Mesenchymal stem cell (in vitro differentiated cells and primary cell): ENCODE measurements at places on chromosomes 6 and 20.
A peak's percentile ranks its signal among the peaks of the same experiment; 100 is the strongest.

DNA sequence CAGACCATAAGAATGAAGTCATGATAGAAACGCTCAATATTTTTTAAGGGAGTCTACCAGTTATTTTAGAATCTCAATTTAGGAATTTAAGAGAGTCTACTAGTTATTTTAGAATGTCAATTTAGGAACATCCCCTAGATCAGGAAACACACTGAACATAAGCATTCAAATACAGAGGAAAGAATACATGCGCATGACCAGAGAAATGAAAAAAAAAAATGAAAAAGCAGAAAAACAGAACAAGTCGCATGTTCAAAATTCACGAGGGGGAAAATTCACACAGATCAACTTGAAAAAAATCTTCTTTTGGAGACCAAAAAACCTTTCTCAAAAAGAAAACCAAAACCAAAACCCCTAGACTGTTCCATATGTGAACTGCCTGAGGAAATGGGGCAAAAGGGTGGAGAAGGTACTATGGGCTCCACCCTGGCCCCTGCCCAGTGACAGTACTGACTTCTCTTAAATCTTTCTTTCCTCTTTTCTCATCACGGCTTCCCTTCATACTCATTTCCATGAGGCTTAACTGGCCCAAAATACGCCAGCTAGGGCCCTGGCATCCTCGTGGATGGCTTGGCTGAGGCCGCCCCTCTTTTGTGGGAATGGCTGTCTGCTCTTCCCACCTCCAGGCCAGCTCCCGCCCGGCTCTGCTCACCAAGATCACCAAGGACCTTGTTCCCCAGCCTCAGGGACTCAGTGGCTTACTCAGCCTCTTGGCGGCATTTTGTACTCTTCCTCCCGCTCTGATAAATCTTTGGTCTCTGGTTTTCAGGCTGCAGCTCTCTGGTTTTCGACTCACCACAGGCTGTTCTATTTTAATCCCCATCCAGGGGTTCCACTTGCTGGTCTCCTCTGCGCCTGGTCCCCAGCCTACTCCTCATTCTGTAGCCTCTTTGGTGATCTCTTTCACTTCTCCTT, 11.2 kb downstream of the ZBTB2 start:
- DNase-seq = peak; percentile 25

GRCh38 chr20:44066645-44067606, 120.1 kb downstream of the JPH2 start:
- DNase-seq = no peak

DNA sequence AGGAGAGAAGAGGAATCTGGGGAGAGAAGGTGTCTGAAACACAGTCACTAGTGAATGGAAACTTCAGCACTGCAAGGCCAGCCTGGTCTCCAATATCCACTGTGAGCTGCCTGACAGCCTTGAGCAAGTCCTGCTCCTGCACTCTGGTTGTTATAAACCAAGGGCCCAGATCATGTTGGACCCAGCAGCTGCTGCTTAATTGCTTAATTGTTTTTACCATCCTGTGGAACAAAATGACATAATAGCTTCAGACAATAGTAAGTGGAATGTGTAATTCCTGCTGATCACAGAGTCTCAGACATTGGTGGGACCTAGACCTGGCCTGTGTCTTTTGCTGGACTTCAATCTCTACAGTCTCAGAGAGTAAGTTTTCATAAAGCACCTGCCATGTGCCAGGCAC, 833.7 kb downstream of the TFAP2A start:
- DNase-seq = no peak

- DNase-seq = no peak
These were observed 2.7 kb upstream of the SLC35B2 start for GRCh38 chr6:44260011-44260410.

DNA sequence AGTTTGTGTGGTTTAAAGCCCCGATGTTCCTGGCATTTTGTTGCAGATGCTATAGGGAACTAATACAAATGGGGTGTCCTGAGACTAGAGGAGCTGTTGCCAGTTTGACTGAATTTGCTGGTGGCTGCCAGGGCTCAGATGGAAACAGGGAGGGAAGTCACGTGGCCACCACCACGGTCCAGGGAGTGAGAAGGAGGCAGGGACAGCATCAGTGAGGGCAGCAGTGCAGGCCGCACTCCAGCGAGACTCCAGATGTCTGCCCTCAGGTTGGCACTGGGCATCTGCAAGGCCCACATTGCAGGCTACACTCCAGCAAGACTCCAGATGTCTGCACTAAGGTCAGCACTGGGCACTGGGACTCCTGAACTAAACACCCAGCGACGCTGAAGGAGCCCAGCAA, 86.2 kb downstream of the RAMACL start:
- no peak for DNase-seq

GRCh38 chr6:37005827-37006567, 542 bp downstream of the FGD2 start:
- no peak for DNase-seq

DNA sequence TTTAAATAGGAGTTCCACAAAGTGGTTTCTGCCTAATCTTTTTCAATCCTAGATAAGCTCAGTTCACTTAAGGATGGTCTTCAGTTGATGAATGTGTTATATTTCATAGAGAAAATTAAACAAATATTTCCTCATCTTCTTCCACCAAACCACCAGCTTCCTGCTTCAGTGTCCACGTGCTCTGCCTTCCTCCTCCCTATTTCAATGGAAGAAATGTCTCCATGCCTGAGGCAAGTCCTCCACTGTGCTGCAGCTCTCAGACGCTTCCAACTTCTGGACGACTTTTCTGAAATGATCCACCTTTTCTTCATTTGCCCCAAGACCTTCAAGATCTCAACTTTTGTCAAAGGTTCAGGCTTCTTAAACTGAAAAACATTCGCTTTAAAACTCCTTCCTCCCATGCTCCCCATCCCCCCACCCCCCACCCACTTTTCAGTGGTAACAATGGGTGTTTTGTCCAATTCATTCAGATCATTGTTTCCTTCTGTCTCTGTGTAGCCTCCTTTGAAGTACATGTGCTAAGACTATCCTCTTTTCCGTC, 25.3 kb upstream of the FABP7 start:
- DNase-seq = no peak

GRCh38 chr6:168968228-168968627, 285.4 kb downstream of the THBS2 start:
- peak; percentile 10 for DNase-seq

DNA sequence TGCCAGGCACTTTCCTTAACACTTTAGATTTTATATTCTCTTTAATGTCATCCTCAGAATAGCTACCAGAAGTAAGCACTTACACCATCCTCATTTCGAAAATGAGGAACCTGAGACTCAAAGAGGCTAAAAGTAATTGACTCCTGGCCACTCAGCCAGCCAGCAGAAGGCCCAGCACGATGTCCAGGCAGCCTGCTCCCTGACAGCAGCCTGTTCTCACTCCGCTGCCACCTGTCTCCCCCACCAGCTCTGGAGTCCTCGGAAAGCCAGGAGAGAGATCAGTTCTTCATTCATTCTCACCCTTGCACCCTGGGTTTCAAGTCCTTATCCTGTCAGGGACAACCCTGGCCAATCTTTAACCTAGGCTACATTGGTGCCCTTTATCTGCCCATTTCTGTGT, 174.0 kb downstream of the SASH1 start:
- no peak for DNase-seq

DNA sequence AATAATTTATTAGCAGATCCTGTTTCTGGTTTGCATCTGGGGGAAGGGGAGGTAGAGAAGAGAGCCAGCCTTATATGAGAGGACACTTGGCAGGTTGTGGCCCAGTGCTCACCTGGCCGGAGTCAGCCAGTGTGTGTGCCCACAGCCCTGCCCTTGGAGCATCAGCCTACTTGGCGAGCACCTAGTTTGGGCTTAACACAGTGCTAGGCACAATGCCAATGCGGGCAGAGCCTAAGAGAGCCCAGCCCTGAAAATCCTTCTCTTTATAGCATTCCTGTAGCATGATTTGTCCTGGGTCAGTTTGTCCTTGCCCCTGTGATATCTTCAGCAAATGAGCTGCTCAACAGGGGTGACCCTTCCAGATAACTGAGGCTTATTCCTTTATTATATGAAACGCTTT, 73.0 kb downstream of the SLX4IP start:
- peak; percentile 40 for DNase-seq

DNA sequence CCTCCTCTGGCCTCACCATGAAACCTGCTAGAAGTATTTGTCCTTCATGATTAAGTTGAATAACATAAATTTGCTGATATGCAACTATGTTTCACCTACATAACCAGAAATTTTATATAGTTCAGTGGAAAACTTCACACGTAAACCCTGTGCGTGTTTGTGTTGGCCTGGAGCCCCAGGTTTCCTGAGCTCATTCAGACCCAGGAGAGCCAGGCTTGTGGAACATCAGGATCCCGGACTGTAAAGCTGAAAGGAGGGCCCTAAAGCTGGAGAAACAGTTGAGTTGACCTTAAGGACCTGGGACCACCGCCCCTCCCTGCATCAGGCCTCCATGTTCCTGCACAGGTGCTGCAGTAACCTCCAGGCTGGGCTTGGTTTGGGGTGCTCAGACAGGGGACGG, 3.1 kb upstream of the SPATS1 start:
- no peak for DNase-seq

GRCh38 chr6:39156801-39157200, 41.8 kb upstream of the SAYSD1 start:
- DNase-seq = no peak

DNA sequence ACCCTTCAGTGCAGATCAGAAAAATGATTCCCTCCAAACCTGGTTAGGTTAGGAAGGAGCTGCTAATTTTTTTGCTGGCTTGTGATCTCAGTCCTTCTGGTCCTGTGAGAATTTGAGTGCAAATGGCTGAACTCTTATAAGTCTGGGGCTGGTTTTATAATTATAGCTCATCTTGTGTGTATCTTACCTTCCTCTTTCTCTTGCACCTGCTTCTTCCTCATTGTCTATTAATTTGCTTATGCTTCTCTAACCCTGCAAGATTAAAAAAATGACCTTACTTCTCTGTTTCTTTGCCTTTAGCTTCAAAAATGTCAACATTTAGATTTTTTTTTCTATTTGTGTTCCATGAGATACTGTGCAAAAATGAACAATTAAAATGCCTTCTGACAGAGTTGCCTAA, 576.2 kb downstream of the DHX35 start:
- DNase-seq = no peak

DNA sequence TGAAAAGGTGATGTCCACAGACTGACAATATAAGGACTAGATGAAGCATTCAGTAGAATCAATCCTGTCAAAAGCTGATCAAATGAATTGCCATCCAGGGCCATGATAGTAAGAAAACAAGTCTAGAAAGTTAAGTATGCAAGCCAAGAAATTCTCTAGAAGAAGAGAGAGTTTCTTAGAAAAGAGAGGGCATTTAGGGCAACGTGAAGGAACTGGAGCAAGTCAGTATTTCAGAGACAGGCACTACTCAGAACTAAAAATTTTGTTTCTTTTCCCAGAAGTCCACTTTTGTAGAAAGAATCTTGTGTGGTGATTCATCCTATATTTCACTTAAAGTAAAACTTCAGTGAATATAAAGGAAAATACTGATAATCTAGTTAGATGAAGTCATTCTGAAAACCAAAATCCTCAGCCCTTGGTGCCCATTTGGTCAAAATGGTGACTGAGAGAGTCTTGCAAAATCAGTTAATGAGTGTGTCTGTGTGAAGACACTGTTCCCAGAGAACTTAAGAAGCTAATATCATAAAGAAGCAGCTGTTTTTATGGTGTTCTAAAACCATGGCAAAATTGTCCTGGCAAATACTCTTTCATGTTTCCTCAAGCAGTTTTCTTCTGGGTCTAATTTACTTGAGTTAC, 82.2 kb downstream of the COL19A1 start:
- DNase-seq = no peak

GRCh38 chr6:161115468-161115867, 123.9 kb downstream of the MAP3K4 start:
- no peak for DNase-seq

DNA sequence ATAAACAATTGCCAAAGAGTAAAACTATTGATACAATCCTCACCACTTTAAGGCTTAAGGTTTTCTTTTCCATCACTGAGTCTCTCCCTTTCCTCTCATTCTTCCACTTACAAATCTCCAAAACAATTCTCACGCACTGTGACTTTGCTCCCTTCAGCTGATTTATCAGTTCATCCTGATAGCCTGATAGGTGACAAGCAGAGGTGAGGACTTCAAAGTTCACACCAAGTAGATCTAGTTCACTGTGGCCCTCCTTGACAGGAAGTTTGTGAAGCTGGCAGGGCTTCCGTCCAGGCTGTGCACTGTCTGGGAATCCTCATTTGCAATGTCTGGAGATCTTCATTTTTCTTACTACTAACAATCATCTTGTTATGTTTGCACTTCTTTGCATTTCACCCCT, 35.2 kb upstream of the POU5F1 start:
- no peak for DNase-seq

- no peak for DNase-seq
These were observed 30.5 kb upstream of the PHACTR3 start for GRCh38 chr20:59573837-59574236.

- DNase-seq = peak; percentile 12
These were observed 9.1 kb downstream of the EBF4 start for GRCh38 chr20:2701671-2702081.

- no peak for DNase-seq
These were observed 18.0 kb downstream of the TCFL5 start for GRCh38 chr20:62843656-62844055.

DNA sequence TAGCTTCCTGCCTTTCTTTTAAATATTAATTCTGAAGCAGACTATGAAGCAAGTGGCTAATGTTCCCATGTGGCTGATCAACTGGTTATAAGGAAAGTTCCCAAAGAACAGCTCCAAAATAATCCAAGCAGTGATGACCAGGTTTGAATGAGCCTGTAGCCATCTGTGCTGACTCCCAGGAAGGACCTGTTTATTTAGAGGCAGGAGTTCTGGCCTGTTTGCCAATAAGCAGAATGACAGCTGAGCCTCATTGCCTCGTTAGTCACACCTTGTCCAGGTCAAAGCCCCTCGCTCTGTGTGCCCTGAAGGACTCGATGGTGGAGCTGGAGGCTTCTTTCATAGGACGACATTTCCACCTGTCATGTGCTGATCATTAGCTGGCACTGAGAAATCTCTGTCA, 97.4 kb downstream of the TMEM170B start:
- no peak for DNase-seq

GRCh38 chr6:148364056-148364824, 21.6 kb downstream of the SASH1 start:
- DNase-seq = peak; percentile 96

DNA sequence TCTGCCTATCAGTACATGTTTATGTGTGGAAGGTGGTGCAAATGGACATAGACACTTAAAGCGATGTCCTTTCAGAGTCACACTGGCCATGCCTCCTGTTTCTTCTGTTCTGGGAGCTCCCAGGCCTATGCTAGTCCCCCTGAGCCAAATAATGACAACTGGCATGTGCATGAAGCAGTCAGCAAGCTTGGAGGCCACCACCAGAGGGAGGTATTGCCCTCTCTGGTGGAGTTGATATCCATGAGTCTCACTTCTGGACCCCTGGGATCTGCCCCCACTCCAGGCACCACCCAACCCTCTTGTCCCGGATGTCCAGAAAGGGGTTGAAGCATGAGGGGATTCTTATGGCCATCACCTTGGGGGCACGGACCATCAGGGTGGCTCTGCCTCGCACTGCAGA, 172.2 kb downstream of the AIG1 start:
- peak; percentile 37 for DNase-seq

DNA sequence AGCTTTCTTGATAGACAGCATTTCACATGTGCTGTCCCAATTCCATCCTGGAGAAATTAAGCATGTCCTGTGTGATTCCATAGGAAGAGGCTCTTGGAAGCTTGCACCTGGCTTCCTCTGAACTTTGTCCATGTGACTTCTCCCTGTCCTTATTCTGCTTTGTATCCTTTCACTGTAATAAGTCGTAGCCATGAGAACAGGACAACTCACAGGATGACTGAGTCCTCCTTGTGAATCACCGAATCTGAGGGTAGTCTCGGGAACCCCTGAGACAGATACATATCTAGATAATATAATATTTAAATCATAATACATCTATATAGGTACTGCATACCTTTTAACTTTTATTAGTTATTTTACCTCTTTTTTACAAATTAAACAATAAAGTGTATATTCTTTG, 156.7 kb upstream of the THEMIS start:
- DNase-seq = no peak
